ENCODE measurements at places on chromosomes 13 and 19.

GRCh38 chr19:33679696-33680095 is 57.9 kb downstream of the CHST8 start:
- no peak for DNase-seq

GRCh38 chr13:107883561-107884175 is 331.7 kb downstream of the LIG4 start:
- no peak for DNase-seq

DNA sequence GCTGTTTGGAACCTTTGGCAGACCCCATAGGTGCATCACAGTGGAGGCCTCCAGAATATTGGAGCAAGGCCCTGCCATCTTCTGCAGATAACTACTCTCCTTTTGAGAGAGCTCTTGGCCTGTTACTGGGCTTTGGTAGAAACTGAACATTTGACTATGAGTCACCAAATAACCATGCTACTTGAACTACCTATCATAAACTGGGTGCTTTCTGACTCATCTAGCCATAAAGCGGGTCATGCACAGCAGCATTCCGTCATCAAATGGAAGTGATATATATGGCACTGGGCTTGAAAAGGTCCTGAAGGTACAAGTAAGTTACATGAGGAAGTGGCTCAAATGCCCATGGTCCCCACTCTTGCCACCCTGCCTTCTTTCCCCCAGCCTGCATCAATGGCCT is 782.5 kb upstream of the SLITRK6 start:
- no peak for DNase-seq

- DNase-seq = no peak
These were observed 5.8 kb downstream of the PPP6R1 start for GRCh38 chr19:55252760-55253663.

GRCh38 chr19:27774337-27774736 is 1438.6 kb downstream of the UQCRFS1 start:
- DNase-seq = no peak

DNA sequence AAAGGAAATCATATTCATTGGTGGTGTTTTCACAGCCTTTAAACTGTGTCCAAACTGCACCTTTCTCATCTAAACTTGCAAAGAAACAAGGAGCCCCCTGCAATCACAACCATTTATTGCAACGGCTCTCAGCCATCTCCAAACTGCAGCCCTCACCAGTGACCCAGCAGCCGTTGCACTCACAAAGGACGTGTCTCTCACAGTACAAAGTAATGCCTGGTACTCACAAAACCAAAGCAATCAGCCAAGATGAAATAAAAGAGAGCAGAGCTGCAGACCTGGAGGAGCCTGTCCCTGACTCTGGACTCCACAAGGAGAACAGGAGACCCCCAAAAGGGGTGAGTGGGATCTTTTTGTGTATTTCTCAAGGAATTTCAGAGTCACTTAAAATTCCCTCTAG is 20.2 kb upstream of the CEACAM21 start:
- no peak for DNase-seq

- DNase-seq = no peak
These were observed 34.6 kb downstream of the CEBPA start for GRCh38 chr19:33267706-33268105.

Measured in stimulated activated CD4-positive, alpha-beta T cell treated with anti-CD3 and anti-CD28 coated beads, Interleukin-4, amount 100 ng/mL, for 1 hour (primary cell).